ENCODE measurements at places on chromosomes 7 and 10.
A peak's percentile ranks its signal among the peaks of the same experiment; 100 is the strongest.

GRCh38 chr10:85407088-85407487, 959.5 kb downstream of the GRID1 start:
- DNase-seq: no peak

- DNase-seq: no peak
Measured at GRCh38 chr7:111101856-111102646, 11.1 kb downstream of the LRRN3 start.

- DNase-seq: no peak
Measured at GRCh38 chr10:32057036-32057372, 779 bp upstream of the KIF5B start.

DNA sequence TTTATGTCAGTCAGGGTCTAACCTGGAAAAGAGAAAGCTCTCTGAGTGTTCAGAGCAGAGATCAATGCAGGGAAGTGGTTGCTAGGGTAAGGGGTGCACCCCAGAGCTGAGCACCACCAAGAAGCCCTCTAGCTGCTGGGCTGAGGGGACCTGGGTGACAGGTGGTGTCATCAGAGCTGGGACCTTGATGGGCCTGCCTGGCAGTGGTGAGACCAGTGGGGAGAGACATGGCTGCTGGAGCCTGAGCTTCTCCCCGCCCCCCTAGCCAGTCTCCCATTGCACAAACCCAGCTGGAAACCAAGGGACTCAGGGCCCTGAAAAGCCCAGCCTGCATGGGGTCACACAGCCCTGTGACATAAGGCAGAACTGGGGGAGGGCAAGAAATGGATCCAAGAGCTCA, 49.1 kb upstream of the OSBPL3 start:
- DNase-seq: no peak

GRCh38 chr7:33886149-33886623, 19.2 kb upstream of the BMPER start:
- DNase-seq: no peak

DNA sequence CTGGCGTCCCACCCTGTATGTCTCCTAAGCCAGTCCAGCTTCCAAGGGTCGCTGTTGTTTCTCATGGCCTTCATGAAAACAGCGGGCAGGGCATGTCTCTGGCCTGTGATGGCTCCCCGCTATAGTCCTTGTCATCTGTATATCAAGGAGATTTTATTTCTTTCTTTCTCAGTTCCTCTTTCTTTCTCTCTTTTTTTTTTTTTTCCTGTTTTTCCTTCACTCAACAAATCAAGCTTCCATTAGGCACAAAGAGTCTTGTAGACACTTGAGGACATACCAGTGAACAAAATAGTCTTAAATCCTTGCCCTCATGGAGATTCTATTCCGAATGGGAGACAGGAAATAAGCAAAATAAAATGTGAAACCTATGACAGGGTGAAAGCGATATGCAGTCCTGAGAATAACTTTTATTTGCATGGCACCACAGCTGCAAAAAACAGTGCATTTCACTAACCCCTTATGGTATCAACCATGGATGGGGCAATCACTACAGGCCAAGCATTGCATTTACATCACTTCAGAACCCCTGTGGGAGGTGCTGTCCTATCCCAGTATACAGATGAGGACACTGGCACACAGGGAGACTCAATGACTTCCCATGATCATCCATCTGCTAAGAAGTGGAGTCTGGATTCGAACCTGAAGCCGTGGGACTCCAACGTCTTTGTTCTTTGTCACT, 50.7 kb downstream of the SYPL1 start:
- DNase-seq: no peak

GRCh38 chr10:122878799-122879338, 512 bp downstream of the FAM24B start:
- peak; percentile 47 for DNase-seq

DNA sequence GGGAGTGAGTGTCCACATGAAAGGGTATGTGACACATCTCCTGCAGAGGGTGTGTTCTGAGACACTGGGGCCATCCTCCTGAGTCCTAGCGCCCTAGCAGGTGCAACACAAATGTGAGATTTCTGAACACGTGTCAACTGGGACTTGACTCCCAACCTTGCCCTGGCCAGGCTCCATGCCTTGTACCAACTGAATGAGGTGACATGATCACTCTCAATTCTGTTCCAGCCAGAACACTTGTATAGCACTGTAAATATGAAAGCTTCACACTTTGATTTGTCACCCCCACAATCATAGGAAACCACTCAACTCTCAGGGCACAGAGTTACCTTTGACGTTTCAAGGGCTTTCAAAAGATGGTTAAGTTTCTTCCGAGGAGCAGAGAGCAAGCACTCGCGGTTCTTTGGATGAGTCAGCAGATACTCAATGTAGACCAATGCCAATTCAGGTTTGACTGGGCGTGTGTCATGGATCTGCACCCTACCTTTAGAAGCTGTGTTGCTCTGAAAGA, 48.6 kb downstream of the NCAPG2 start:
- peak; percentile 96 for DNase-seq

GRCh38 chr7:33485747-33486493, 356.6 kb downstream of the BBS9 start:
- no peak for DNase-seq

DNA sequence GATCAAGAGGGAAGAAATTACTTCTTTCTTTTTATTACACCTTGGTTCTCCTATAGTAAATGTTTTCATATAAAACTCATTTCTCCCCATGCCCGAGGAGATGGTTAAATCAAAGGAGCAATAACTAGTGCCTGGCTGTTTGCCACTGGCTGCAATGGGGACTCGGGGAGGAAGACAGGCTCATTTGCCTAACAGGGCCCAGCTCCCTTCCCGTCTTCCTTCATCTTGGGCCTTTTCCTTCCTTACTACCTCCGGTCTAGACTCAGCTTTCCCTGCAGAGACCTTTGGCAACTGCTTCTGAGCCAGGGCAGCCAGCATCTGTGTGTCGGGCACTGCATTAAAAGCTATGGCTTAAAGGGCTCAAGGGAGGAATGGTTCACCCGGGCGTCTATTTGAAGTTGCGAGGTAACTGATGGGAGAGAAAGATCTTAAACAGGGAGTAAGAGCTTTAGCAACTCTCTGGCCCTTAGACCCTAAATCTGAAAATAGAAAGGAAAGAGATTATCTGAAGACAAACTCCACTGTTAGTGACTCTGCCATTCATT, 63.5 kb downstream of the CALD1 start:
- DNase-seq: no peak

DNA sequence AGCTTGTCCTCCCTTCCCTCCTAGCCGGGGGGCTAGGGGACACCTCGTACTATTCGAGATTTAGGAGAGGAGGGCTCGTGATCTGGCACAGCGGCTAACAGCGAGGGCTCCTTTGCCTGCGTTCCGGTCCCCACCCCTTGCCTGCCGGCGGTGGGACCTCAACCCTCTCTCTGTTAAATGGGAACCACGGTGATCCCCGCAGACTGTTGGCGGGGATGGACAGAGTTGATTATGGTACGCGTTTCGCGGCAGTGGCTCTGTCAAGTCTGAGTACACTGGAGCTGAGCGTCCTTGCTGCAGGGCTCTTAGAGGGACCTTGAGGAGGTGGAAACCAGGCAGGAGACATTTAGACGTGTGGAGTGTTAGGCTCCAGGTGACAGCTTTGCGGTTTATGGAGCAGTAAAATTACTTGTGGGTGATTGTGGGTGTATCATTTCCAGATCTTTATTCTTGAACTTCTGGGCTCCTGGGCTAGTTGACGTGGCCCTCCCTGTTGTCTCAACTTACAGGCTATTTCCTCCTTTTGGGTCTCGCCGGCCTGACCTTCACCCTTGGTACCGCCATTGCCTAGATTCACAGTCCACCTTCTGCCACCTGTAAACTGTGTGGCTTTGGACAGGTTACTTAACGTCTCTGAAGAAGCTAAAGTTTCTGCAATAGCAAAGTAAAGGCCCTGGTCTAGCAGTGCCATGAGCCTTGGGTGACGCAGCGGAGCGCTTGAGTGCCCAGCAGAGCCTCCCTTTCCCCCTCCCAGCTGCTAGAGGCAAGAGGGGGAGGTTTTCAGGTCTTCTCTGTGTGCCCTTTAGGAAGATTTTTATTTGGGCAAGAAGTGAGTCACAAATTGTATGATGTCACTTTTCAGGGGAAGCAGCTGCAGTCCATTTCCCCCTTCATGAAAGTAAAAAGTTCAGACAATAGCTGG, 739 bp downstream of the CASP7 start:
- DNase-seq: peak; percentile 11

- DNase-seq: no peak
Measured at GRCh38 chr7:30047124-30047523, 18.9 kb downstream of the PLEKHA8 start.

GRCh38 chr10:68647672-68648341, 73.2 kb upstream of the CCAR1 start:
- no peak for DNase-seq

DNA sequence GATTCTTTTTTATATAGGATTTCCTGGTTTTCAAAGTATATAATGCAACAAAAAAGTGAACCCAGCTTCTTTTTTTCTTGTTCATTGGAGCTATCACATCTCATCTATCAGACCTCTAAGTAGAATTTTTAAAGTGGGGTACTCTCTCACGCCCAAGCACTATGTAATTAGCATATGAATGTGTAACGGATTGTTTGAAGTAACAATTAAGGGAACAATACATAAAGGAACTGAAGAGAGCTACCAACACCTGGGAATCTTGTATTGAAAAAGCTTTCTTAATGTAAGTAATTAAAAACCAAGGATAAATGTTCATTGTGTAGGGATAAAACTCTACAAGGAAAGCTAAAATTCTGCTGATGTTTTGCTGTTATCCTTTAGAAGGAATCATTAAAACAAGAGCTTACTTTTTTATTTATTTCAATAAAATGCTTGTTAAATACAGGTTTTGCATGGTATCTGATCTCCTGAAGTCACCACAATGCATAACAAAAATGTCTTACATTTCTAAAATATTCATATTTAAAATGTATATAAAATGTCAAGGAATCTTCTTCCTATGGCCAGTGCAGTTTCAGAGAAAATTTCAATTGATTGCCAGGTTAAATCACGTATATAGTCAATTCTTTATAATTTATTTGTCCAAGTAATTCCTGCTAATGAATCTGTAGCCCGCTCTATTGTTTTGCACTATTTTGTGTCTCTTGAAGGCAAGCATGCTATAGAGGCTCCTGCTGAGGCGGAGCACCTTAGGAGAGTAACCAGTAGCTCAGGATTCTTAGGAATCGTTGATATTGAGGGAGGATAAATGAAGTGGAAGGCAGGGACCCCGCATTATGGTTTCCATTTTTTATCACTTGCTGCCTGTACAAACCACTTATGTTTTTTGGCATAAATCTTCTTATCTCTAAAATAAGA, 51.6 kb downstream of the PTPRZ1 start:
- DNase-seq: no peak

DNA sequence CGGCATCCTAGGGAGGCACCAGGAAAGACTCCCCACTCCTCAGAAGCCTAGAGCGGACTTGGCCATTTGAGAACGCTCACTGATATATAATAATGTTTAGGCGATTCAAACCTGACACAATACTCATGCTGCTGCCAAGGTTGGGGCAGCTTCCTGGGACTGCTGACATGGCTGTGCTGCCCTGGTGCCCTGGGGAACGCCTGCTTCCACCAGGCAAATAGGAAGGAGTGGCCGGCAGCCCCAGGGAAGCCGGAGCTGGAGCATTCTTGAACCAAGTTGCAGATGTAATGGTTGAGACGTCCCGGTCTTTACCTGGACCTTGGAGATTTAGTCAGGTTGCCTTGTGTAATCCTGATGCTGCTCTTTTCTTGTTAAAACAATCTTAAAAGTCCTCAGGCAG, 8.8 kb downstream of the GDF10 start:
- no peak for DNase-seq

DNA sequence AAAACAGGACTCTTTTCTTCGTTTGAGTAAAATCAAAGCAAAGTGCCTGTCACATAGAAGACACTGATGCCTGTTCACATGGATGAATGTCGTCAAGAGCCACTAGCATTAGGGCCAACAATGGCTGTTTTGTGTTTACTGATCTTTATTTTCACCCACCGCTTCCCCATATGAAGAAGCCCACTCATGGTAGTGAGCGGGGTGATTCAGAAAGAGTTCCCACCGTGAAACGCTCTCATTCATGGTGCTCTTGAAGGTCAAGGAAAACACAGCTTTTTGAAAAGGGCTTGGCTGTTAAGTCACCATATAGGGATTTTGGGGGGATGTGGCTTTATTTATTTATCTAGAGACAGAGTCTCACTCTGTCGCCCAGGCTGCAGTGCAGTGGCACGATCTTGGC, 12.5 kb downstream of the PROSER2 start:
- DNase-seq: no peak

DNA sequence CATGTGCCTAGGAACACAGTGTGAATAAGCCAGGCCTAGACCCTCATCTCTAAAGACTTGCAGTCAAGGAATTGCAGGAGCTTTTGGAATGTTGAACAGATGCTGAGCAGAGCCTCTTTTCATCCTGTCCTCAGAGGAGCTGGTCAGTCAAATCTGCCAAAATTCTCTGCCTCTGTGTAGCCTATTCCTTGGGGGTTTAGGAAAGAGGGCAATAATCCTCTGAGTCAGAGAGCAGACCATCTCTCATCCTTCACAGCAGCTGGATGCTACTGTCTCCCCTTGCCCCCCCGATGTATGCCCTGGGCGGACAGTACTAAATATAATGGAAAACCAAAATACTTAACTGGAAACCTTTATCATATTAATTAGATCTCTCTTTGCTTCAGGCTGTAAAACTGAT, 52.6 kb downstream of the BICC1 start:
- no peak for DNase-seq

DNA sequence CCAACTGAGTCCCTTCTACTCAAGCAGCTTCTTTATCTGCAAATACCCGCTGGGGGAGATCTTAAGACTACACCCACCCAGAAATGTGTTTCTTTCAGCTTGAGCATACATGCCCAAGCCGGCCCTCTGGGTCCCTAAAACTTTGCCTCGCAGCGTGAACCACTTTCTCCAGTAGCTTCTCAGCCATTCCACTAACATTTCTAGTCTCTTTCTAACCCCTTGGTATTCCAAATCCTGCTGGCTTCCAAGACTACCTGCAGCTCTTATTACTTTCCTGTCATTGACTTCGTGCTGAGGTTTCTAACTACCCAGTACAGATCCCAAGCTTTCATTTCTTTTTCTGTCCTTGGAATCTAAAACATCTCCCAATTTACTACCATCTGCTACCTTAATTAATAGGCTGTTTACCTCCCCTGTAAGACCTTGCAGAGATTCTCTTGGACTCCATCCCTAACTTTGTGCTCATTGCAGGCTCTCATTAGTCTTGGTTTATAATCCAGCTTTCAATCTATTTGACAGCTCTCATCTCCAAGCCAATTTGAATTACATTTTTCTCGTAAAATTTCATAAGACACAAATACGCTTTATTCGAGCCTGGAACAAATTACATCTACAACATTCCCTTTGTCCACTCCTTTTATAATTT, 153.6 kb downstream of the FGFR2 start:
- no peak for DNase-seq
